ENCODE measurements at places on chromosomes 5 and 9. TPM values are rescaled to one million over a fixed set of nuclear protein-coding genes. Genes with fewer than 3 reads are reported as not detected.

The IRX1 gene
- 0.03 TPM for polyA plus RNA-seq

DNA sequence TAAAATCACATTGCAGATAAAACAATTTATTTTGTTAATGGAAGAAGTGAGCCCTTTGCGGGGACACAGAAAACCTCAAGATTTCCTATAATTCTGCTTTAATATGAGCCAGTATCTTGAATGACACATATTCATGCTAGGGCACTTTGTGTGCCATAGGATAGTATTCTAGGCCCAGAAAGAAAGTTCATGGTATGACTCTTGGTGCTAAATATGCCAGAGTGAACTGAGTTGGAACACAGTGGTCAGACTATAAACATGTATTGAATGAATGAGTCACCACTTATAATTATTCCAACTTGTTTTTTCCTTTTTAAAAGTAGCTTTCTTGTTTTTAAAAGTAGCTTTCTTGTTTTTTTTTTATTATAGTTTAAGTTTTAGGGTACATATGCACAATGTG, 46.0 kb downstream of the ADAMTS19 start:
- no peaks in the 10 kb centered on the region for H3K4me1 ChIP-seq
- H3K27ac ChIP-seq: no peak overlapping the region
- no peak for DNase-seq

- no peak for DNase-seq
- H3K4me3 ChIP-seq: no peak overlapping the region
- H3K27ac ChIP-seq: no peak overlapping the region
- no peaks in the 10 kb centered on the region for H3K4me1 ChIP-seq
These were observed 112.9 kb downstream of the KIAA0825 start for GRCh38 chr5:94505327-94506068.

GRCh38 chr9:90724880-90725279, 76.7 kb upstream of the SYK start:
- H3K4me3 ChIP-seq: no peak overlapping the region
- DNase-seq: no peak
- H3K27ac ChIP-seq: no peak overlapping the region
- H3K36me3 ChIP-seq: no peaks in the 10 kb centered on the region
- no peaks in the 10 kb centered on the region for H3K27me3 ChIP-seq

DNA sequence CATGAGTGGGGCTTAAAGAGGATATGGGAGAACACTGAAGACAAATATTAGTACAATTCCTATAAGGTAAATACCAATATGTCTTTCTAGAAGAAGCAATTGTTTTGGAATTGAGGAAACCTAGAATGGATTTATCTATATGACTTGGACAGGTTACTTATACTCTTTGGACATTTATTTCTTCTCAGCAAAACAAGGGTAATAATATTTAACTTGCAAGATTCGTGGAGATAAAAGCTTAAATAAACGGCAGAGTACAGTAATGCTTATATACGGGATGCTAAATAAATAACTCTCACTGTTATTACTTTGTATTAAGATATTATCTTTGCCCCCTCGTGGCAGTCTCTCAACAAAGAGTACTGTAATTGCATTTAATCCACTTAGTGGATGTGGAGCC, 8.6 kb downstream of the DMRTA1 start:
- no peak for DNase-seq
- H3K4me1 ChIP-seq: no peaks in the 10 kb centered on the region
- H3K36me3 ChIP-seq: no peaks in the 10 kb centered on the region
- H3K27me3 ChIP-seq: no peaks in the 10 kb centered on the region
- H3K4me3 ChIP-seq: no peak overlapping the region
- H3K27ac ChIP-seq: no peak overlapping the region

DNA sequence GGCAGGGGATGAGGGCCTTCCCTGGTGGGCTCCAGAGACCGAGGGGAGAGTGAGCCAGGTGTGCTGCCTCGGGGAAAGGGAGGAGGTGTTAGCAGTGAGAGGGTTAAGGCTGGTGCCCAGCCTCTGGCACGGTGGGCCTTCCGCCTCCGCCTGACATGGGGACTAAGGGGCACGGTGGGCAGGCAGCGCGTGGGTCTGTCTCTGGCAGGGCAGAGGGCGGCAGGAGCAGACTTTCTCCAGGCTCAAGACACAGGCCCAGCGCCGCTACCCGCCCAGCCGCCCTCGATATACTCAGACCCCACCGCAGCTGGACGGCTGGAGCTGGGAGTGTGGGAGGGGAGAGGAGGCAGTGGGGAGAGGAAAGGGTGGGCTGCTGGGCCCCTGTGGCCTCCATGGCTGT, 14.9 kb upstream of the FRMPD1 start:
- DNase-seq: no peak
- H3K27me3 ChIP-seq: peaks cover 2% of the 10 kb centered on the region
- no peaks in the 10 kb centered on the region for H3K4me1 ChIP-seq
- no peak overlapping the region for H3K4me3 ChIP-seq
- no peak overlapping the region for H3K27ac ChIP-seq

DNA sequence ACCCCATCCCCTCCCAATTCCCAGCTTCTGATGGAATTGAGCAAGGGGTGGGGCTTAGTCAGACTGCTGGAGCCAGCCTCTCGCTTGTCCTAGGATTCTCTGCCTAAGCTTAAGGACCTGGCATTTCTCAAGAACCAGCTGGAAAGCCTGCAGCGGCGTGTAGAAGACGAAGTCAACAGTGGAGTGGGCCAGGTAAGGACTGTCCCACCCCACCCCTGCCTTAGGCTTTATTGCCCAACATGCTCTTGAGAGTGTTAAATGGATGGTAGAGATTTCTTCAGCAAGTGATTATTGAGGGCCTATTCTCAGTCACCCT, 1.1 kb downstream of the SLC35A4 start:
- H3K27ac ChIP-seq: no peak overlapping the region
- H3K36me3 ChIP-seq: peaks cover 47% of the 10 kb centered on the region
- H3K27me3 ChIP-seq: no peaks in the 10 kb centered on the region
- no peak overlapping the region for H3K4me3 ChIP-seq
- DNase-seq: no peak

All from large intestine (tissue), 12 donors.